ENCODE measurements at places on chromosomes 3 and 15.

DNA sequence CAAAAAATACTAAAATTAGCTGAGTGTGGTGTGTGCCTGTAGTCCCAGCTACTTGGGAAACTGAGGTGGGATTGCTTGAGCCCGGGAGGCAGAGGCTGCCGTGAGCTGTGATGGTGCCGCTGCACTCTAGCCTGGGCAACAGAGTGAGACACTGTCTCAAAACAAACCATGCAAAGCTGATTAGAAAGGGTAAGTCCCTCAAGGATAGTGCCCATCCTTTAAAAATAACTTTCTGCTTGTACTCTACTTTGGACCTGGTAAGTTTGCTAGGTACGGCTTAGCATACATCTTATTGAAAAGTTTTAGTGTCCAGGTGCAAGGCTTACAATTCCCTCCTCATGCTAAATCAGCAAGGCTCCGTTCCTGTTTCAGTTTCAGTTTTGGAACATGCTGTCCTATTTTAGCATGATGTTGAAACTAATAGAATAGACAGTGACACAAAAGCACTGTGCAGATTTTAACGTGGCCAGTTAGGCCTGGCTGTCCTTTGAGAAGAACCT, 21.4 kb downstream of the FEM1B start:
- no peak for DNase-seq

GRCh38 chr3:15754047-15754446, 43.7 kb downstream of the ANKRD28 start:
- DNase-seq: no peak

GRCh38 chr3:9098716-9099675, 135.7 kb upstream of the RAD18 start:
- no peak for DNase-seq

DNA sequence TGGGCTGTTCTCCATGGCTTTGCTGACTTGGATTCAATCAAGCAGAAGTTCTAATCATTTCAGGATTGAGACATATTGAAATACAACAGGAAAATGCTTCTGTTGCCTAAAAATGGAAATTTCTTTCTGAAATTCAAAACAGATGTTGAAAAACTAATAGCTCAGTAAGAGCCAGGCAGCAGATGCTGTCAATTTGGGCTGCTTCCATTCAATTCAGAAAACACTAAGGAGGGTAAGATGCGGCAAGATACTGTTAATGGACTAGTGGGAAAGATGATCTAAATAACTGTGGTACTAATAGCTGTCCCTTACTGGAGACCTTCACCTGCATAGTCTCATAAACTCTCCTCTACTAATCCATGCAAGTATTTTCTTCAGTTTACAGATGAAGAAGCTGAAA, 53.5 kb downstream of the DGKG start:
- DNase-seq: no peak

DNA sequence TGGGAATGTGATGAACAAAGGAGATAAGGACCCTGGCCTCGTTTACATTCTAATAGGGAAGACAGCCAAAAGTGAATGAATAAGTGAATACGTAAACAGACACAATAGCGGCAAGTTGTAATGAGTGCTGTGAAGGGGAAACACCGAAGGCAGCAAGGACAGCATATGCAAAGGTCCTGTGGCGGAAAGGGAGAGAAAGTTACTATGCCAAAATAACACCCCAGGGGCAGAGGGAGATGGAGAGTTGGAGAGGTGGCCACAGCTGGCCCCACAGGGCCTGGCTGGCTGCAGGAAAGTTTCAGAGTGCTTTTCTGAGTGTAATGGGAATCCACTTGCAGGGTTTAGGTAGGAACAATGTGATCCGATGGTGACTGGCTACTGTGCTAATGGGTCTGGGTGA, 91.9 kb downstream of the SLCO3A1 start:
- DNase-seq: no peak

GRCh38 chr3:133937061-133937686, 41.5 kb upstream of the RAB6B start:
- no peak for DNase-seq

- peak; percentile 82 for DNase-seq
Observed at GRCh38 chr3:129183569-129184395, at the start of gene CNBP. TSS of gene CNBP (minus strand) at chr3:129183896. CDS start at chr3:129171757, 12,139 bp downstream.

DNA sequence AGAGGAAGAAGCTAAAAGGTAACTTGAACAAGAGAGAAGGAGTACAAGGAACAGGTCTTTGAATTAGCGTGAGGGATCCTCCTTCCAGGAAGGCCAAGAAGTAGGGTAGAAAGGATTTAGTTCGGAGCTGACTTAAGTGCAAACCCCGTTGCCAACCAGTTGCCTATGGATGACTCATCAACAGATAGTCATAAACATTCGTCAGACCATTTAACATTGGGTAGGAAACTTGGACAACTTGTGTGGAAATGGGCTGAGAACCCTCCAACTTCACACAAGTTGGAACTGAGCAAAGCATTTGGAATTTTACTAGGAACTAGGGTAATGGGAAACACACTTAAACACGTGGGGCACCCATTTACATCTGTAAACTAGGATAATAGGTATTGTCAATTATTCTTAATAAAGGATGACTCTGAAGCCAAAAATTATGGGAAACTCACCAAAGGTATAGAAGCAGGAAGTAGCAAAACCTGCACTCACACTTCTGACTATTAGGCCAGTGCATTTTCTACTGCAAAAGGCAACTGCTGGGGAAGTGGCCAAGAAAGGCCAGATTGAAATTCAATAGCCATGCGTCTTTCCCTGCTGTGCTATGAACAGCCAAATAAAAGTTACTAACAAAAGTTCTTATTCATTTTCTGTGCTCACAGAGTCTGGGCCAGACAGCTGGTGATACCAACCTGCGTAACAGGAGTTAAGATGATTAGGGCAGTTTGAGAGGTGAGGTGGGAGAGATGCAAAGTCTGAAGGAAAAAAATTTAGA, 174.5 kb upstream of the TMC3 start:
- DNase-seq: no peak

DNA sequence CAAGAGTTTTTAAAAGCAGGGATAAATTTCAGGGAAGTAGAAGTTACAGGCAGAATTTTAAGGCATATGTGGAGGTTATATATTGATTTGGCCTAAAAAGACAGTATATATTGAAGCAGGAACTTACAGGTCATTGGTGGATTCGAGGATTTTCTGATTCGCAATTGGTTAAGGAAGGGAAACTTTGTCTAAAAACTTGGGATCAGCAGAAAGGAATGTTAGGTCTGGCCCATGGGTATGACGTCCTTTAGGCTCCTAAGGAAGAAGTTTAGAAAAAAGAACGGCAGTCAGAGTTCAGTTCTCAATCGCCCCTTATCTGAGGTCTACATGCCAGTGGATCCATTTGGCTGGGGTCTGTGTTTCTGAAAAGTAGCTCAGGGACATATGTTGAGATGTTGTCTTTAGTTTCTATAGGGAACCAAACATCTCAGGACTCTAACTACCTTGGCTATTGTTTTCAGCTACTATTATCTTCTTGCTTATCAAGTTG, 33.2 kb upstream of the ACP3 start:
- DNase-seq: no peak

DNA sequence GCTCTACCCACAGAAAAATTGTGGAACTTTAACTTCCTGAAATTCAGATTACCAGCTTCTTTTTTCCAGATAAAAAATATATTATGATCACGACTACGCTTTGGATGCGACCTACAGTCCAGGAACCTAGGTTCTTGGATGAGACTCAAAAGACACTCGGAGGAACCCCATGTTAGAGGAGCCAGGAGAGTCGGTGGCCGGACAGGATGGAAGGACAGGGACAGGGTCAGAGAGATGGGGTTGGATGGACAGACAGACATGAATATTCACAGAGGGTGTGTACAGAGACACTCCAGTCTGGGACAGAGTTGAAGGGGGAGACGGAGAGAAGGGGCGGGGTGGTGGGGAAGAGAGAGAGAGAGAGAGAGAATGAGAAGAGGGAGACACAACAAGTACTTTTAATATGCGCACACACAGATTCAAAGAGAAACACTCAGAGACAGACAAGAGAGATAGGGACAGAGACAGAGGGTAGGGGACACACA, 9.5 kb downstream of the FAM3D start:
- DNase-seq: no peak

- DNase-seq: no peak
Observed at GRCh38 chr15:75063338-75063737, 39.9 kb downstream of the PPCDC start.

DNA sequence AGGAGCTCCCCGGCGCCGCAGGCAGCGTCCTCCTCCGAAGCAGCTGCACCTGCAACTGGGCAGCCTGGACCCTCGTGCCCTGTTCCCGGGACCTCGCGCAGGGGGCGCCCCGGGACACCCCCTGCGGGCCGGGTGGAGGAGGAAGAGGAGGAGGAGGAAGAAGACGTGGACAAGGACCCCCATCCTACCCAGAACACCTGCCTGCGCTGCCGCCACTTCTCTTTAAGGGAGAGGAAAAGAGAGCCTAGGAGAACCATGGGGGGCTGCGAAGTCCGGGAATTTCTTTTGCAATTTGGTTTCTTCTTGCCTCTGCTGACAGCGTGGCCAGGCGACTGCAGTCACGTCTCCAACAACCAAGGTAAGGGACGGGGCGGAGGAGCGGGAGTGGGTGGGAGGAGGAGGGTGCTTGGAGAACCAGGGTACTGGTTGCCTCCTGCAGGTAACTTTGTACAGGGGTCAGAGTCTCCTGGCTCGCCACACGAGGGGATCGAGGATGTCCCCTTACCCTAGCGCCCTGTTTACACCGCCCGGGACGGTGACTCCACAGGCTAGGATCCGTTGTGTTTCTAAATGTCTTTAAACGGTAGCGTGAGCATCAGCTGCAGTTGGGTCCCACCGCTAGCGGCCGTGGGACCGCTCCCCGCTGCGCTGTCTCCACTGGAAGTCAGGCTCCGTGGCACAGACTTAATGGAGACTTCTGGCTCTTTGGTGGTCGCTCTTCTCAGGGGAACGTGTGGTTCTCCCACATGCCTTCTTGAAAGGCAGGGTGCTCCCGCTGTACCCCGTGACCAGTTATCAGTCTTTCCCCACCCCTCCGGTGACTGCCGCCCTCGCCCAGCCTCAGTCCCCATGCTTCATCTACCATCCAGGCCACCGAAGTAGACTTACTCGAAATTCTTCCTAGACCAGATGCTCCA, 515 bp downstream of the EPHA6 start:
- DNase-seq: peak; percentile 11

- DNase-seq: no peak
Observed at GRCh38 chr3:72266016-72266370, 481.0 kb upstream of the PROK2 start.

GRCh38 chr3:50288387-50289007, 3.7 kb downstream of the IFRD2 start:
- no peak for DNase-seq

- no peak for DNase-seq
Observed at GRCh38 chr15:77566092-77566491, 66.6 kb downstream of the LINGO1 start.

- DNase-seq: peak; percentile 13
Observed at GRCh38 chr15:42650208-42651066, 75.0 kb downstream of the STARD9 start.

DNA sequence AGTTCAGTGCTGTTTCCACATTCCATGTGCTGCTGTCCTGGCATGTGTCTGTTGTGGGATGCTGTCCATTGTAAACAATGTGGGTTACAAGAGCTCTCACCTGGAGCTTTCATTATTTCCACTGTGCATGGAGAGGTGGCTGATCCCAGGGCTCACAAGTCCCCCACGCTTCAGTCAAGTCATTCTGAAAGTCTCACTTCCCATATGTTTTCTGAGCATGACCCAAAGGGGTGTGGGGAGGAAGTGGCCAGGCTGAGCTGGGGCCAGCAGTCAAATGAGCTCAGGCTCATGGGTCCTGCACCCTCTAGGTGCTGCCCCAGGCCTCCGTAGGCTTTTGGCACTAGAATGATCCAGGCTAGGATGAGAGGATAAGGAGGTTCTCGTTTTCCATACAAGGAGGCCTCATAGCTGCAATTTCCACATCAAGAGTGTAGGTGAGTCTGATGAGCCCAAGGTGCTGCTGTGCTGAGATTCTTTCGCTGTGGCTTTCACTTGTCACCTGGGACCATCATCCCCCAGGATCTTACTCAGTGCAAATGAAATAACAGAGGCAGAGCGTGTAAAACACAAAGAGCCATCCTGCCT, 22.0 kb downstream of the STARD5 start:
- DNase-seq: no peak

DNA sequence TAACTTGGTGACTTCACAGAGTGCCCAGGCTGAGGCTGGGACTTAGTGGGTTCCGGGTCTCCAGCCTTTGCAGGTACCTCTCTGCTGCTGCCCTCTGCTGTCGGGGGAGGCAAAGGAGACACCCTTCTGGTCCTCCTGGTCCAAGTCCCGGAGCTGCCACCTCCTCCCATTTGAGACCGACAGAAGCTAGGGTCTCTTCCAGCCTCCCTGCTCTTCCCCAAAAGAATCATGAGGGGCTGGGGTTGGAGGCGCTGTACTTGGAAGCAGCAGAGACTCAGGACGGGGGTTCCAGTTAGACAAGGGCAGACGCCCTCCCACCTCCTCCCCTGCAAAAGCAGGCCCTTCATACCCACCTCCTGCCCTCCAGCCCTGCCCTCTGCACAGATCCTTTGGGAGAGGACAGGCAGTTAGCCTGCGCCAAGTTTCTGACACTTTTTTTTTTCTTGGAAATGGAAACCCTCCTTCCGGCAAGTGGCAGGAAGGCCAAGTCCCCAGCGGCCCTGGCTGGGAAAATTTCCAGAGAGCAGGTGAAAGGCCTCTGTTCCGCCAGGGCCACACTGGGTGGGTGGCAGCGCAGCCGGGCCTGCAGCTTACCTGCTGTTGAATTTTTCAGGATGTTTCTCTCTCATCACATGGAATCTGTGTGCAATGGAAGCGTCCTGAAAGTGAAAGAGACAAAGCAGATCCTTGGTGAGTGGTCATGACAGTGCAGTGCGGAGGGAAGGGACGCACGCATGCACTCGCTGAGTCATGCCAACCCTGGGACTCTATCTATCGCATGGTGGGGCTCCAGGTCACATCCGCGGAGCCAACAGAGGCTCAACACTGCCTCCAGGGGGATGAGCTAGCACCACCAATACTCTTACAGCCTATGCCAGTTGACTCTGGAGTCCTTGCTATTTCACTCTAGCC, 119.9 kb downstream of the DGKG start:
- DNase-seq: peak; percentile 95

GRCh38 chr3:152491922-152492321, 223.2 kb downstream of the MBNL1 start:
- no peak for DNase-seq

- DNase-seq: no peak
Observed at GRCh38 chr15:57314221-57314620, 62.1 kb upstream of the CGNL1 start.

GRCh38 chr15:75089456-75090387, 66.3 kb downstream of the PPCDC start:
- no peak for DNase-seq

DNA sequence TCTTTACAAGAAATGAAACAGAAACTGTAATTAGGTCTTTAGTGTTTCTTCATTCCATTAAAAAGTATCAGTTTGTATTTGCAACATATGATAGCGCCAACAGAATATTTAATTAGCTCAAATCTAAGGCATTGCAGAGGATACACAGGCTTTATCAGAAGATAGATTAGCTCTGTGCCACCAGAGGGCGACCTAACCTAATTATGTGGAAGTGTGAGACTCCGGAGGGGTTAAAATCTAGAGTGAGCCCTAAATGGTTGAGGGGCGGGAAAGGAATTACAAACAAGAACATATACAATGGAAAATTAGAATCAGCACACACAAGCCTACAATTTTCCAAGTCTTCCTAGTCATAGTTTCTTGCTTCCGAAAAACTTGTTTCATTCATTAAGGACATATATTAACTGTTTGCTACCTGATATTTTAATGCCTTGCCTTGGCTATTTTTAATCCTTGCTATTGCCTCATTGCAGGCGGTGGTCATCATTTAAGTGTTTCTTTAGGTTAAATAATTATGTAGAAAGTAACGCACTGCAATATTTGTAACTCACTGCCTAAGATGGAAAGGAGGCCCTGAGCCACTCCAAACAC, 18.0 kb upstream of the RYR3 start:
- no peak for DNase-seq
